ENCODE measurements at places on chromosomes 5 and 9. TPM values are rescaled to one million over a fixed set of nuclear protein-coding genes. Genes with fewer than 3 reads are reported as not detected.

DNA sequence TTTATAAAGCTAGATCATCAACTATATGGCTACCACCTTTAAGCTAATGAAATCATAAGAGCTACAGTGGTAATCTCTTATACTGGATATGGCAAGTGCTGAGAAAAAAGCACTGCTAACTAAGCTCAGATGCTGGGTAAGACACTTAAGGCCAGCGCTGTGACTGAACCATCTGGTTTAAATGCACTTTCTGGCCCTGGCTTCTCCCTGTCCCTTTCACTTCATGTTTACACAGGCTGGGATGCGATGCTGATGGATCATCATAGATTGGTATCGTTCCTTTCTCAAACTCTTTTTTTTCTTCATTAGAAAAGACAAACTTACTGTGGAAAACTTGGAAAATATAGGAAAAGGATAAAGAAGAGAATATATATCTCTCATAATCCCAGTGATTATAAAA is 52.3 kb downstream of the KIF24 start:
- no peak for DNase-seq

DNA sequence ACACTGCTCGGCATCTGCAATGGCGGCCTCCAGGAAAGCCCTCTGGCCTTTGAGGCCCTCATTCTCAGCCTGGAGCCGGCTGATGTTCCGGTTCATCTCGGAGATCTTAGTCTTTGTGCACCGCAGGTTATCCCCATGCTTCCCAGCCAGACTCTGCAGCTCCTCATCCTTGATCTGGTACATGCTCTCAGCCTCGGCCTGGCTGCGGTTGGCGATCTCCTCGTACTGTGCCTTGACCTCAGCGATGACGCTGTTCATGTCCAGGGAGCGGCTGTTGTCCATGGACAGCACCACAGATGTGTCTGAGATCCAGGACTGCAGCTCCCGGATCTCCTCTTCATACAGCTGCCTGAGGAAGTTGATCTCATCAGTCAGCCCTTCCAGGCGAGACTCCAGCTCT is 21.9 kb downstream of the CEP120 start:
- no peak for DNase-seq

- no peak for DNase-seq
These were observed 289.5 kb downstream of the SLIT3 start for GRCh38 chr5:169011451-169011850.

- DNase-seq = no peak
These were observed 43.9 kb upstream of the ALDH1A1 start for GRCh38 chr9:72996684-72997314.

Gene C9orf50
- total RNA-seq = not detected

Gene SLC6A7
- not detected for total RNA-seq

GRCh38 chr9:98657897-98658296 is 50.8 kb downstream of the GABBR2 start:
- DNase-seq = no peak

DNA sequence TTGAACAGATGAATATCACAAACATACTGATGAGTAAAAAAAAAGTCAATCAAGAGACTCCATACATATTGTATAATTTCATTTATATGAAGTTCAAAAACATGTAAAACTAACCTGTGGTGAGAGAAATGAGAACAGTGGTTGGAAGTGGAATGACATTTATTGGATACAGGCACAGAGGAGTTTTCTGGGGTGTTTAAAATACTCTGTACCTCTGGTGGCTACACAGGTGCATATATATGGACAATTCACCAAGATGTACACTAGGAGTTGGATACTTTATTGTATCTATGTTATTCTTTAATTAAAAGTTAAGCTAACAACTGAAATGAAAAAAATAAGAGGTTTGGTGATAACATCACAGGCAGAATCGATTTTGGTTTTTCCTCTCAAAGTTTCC is 14.1 kb downstream of the FOXD1 start:
- no peak for DNase-seq

- no peak for DNase-seq
These were observed 210.7 kb downstream of the C9orf50 start for GRCh38 chr9:129410226-129410625.

DNA sequence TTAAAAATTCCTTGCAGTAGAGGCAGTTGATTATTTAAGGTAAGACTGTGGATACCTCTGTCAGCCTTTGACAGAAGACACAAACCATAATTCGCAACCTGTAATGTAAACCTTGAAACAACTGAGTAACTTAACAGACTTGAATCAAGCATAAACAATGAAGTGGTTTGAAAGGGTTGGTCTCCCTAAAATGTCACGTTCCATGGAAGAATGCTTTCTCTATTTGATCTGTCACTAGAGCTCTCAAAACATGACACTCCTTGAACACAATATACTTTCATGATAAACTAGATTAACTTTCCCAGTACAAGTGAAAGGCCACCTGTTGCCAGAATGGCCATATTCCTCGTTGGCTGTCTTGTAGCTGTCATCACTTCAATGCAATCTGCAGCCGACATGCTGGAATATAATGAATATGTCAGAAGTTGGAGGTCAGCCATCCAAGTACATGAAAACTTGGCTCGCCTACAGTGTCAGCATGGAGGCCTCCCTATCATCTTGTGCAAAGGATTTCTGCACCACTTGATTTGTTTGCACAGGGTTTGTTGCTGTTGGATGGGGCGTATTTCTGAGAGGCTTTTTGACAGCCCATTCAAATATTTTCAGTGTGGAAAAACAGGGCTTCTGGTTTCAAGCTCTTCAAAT is 228.0 kb downstream of the TLE4 start:
- no peak for DNase-seq

DNA sequence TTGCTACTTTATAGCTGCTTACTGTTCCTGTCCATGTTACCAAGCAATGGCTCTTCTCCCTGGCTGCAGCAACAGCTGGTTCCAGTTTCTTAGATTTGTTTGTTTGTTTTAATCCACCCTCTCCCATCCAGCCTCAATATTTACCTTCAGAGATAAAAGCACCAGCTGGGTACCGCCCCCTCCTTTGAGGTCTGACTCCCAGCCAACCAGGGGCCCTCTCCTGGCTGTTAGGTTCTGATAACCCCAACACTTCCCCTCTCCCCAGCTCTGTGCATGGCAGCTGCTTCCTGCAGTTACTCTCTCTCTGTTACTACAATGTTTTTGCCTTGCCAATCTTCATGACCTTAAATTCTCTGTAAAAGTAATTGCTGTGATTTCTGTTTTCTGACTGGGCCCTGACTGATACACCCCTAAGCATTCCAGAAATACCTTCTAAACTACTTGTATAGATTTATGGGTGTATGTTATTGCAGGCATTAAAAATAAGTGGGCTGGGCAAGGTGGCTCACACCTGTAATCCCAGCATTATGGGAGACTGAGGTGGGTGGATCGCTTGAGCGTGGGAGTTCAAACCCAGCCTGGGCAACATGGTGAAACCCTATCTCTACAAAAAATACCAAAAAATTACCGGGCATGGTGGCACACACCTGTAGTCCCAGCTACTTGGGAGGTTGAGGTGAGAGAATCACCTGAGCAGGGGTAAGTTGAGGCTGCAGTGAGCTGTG is 2.6 kb upstream of the GCNT1 start:
- DNase-seq = no peak

Gene STK32A
- total RNA-seq = 0.51 TPM

Gene TOR4A
- total RNA-seq = 9.2 TPM

DNA sequence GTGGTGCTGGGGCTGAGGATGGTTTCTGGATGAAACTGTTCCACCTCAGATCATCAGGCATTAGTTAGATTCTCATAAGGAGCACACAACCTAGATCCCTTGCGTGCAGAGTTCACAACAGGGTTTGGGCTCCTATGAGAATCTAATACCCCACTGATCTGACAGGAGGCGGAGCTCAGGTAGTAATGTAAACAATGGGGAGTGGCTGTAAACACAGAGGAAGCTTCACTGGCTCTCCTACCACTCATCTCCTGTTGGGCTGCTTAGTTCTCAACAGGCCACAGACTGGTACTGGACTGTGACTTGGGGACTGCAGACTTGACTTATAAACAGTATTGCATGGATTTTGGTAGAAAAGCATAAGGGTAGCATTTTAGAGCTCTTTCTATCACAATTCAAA is 870.7 kb upstream of the CDH10 start:
- DNase-seq = no peak

Gene HNRNPH1
- total RNA-seq = 429 TPM

Gene CTSL
- total RNA-seq = 729 TPM

DNA sequence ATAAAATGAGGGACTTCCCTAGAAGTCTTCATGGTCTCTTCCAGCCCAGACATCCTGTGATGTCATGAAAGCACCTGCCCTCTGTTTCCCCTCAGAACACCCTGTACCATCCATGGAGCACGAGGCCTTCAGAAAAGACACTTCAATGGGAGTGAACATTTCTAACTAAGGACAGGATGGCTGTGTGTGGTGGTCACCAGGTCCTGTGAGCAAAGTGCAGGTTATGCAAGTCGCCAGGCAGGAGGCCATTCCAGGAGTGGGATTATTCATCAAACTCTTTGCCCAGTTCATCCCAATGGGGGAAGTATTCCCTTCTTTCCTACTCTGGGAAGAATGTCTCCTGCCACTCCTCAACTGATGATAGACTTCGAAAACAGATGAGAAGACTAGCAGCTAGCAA is 80.5 kb downstream of the SLC1A3 start:
- DNase-seq = no peak

DNA sequence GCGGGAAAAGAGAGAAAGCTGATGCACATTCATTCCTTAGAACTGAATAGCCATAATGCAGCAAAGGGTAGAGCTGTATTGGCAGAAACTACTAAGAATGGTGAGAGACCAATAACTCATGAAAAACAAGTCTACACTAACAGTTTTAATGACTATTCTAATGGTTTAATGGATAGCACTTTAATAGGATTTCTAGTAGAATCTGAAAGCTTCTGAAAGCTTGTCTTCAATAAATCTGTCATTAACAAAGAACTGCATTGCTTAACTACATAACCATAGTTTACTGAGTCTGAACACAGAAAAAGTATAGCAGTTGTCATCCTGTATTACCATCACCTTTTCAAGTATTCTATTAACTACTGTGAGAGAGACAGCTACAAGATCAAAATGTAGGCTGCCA is 617.8 kb upstream of the DMAC1 start:
- no peak for DNase-seq

DNA sequence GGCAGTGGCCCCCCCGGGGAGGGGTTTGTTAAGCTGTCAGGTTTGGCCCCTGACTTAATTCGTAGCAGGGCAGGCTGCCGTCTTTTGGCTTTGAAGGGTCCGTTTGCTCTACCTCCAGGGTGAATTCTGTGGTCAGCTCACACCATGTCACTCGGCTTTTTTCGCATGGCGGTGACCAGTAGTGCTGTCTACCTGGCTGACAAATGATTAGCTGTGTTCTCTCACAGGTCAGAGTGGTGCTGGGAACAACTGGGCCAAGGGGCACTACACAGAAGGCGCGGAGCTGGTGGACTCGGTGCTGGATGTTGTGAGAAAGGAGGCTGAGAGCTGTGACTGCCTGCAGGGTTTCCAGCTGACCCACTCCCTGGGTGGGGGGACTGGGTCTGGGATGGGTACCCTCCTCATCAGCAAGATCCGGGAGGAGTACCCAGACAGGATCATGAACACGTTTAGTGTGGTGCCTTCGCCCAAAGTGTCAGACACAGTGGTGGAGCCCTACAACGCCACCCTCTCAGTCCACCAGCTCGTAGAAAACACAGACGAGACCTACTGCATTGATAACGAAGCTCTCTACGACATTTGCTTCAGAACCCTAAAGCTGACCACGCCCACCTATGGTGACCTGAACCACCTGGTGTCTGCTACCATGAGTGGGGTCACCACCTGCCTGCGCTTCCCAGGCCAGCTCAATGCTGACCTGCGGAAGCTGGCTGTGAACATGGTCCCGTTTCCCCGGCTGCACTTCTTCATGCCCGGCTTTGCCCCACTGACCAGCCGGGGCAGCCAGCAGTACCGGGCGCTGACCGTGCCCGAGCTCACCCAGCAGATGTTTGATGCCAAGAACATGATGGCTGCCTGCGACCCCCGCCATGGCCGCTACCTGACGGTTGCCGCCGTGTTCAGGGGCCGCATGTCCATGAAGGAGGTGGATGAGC is 1.4 kb downstream of the TUBB4B start:
- no peak for DNase-seq

DNA sequence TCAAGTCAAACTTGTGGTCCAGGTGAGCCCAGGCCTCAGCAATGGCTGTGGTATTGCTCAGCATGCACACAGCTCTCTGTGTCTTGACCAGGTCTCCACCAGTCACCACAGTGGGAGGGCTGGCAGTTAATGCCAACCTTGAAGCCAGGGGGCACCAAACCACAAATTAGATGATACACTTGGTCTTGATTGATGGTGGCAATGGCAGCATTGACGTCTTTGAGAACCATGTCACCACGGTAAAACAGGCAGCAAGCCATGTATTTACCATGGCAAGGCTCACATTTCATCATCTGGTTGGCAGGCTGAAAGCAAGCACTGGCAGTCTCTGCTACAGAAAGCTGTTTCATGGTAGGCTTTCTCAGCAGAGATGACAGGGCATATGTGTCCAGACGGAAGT is 40.0 kb downstream of the NIM1K start:
- DNase-seq = no peak

Gene PRLR
- 2.4 TPM for total RNA-seq

GRCh38 chr5:148685520-148686134 is 31.3 kb upstream of the HTR4 start:
- DNase-seq = no peak

Gene CTNNA1
- total RNA-seq = 355 TPM

DNA sequence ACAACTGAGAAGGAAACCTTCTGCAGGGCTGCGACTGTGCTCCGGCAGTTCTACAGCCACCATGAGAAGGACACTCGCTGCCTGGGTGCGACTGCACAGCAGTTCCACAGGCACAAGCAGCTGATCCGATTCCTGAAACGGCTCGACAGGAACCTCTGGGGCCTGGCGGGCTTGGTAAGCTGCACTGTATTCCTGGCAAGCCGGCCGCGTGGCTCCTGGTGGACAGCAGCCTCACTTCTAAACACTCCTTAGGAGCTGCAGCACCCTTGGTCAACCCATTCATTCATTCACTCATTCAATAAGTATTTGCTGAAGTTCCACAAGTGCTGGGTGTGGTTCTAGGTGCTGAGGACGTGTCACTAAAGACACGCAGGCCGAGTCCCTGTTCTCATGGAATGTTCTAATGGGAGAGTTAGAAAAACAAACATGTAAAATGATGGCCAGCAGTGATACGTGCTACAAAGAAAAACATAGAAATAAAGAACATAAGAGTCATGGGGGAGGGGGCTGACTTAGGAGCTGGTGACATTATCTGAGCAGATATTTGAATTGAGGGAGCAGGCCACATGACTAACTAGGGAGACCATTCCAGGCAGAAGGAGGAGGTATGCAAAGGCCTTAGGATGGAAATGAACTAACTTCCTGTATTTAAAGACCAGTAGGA is 6.1 kb downstream of the IL4 start:
- DNase-seq = no peak

DNA sequence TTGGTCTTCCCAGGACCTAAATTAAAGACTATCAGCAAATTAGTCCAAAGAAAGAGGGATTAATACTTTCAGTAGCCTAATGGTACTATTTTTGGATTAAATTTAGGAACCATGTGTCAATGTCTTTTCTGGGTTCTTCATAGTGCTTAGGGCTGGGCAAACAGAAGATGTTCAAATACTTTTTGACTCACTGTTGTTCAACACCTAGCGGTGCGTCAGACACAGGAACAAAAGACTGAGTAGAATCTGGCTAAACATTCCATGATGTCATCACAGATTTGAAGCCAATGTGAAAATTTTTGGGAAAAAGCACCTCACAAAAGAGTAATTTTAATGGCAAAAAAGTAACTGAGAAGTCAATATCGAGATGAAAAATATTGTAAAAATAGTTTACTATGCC is 544.4 kb downstream of the EFNA5 start:
- DNase-seq = no peak
